ENCODE measurements at places on chromosomes 11 and 22. TPM values are rescaled to one million over a fixed set of nuclear protein-coding genes. Genes with fewer than 3 reads are reported as not detected.

Gene MS4A15
- total RNA-seq: 0.88 TPM

Gene GRM5
- total RNA-seq: 0.08 TPM

Gene USH1C
- 58.8 TPM for total RNA-seq

Gene DHCR7
- 159 TPM for total RNA-seq

Gene AQP11
- 6.6 TPM for total RNA-seq

Gene API5
- total RNA-seq: 107 TPM

Gene CADM1
- 48.4 TPM for total RNA-seq

Gene MUC5AC
- under 0.01 TPM for total RNA-seq

Gene IL17REL
- not detected for total RNA-seq

Gene KCNK4
- total RNA-seq: not detected

Gene MRGPRF
- 6.5 TPM for total RNA-seq

Gene TCN2
- 28.8 TPM for total RNA-seq

Gene GRIK4
- 1.6 TPM for total RNA-seq

Gene GDPD4
- total RNA-seq: 0.47 TPM

Gene DDI1
- not detected for total RNA-seq

Gene NAALADL1
- 0.76 TPM for total RNA-seq

Gene PHOX2A
- total RNA-seq: not detected

Gene ARHGAP20
- 4.8 TPM for total RNA-seq

Gene JAML
- 3.5 TPM for total RNA-seq

Gene ZNF215
- total RNA-seq: 3.3 TPM

Gene TMEM135
- 36.3 TPM for total RNA-seq

Gene KRTAP5-1
- not detected for total RNA-seq

Gene DMC1
- 3.0 TPM for total RNA-seq

Gene SCUBE2
- 14.2 TPM for total RNA-seq

Gene P2RX6
- 14.4 TPM for total RNA-seq

Gene TTC36
- 4.9 TPM for total RNA-seq

Gene OR8G1
- not detected for total RNA-seq

Gene PATE2
- not detected for total RNA-seq

Gene TMPRSS5
- 0.20 TPM for total RNA-seq

Gene OR10A2
- not detected for total RNA-seq

Gene NRIP3
- total RNA-seq: 3.2 TPM

Gene BATF2
- total RNA-seq: 0.68 TPM

Gene PKP3
- total RNA-seq: 55.6 TPM

Gene P2RY6
- total RNA-seq: 2.9 TPM

Gene CNGA4
- total RNA-seq: 0.17 TPM

Gene PVALB
- total RNA-seq: not detected

Gene OSM
- 0.48 TPM for total RNA-seq

Gene SLC5A12
- total RNA-seq: 36.6 TPM

Gene NCF4
- total RNA-seq: 1.5 TPM

Gene PTDSS2
- total RNA-seq: 31.5 TPM

Gene ATF4
- total RNA-seq: 271 TPM

Measured in hepatocyte (in vitro differentiated cells).